ENCODE measurements at places on chromosomes 7 and 10. TPM values are rescaled to one million over a fixed set of nuclear protein-coding genes. Genes with fewer than 3 reads are reported as not detected.

GPR141 gene
- polyA plus RNA-seq: 0.52 TPM

SHTN1 gene
- 37.2 TPM for polyA plus RNA-seq

POLR2J2 gene
- 4.4 TPM for polyA plus RNA-seq

CCDC146 gene
- polyA plus RNA-seq: 13.4 TPM

GHRHR gene
- polyA plus RNA-seq: not detected

MRM2 gene
- 27.6 TPM for polyA plus RNA-seq

KIAA1217 gene
- 54.9 TPM for polyA plus RNA-seq

EBLN1 gene
- polyA plus RNA-seq: not detected

GCK gene
- 2.3 TPM for polyA plus RNA-seq

CPVL gene
- polyA plus RNA-seq: 333 TPM

FAM204A gene
- polyA plus RNA-seq: 55.7 TPM

AMPH gene
- polyA plus RNA-seq: 5.5 TPM

MMD2 gene
- polyA plus RNA-seq: 0.24 TPM

OPN1SW gene
- 0.18 TPM for polyA plus RNA-seq

GRCh38 chr10:47160261-47160908 is 139.6 kb upstream of the GDF10 start:
- no peak for DNase-seq

- DNase-seq: no peak
Measured at GRCh38 chr10:79627075-79627474, 16.3 kb downstream of the SFTPA1 start.

GRCh38 chr7:93171606-93172226 is 23.5 kb upstream of the SAMD9L start:
- DNase-seq: no peak

DNA sequence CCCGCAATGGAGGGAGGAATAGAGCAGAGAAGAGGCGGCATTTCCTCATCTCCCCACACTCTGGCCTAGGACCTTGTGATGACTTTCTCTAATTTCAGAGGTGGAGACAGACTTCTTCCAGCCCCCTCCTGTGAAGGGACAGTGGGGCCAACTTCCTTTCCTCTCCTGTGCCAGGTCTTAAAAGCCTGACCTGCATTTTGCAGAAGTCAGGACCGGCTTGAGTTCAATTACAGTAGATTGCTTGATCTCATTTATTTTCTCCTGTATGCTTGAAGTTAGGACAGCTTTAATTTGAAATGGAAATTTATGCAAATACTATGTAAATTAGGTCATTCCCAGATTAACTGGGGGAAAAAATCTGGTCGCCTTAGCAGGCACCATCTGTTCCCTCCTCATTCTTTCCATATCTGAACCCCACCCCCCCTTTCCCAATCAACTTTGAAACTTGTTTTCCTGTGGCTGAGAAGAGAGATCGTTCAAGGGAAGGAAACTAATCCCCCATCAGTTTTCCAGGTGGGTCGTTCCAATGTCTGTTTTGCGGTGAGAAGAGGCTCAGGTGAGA is 57.1 kb downstream of the SYPL1 start:
- DNase-seq: no peak

- DNase-seq: no peak
Measured at GRCh38 chr10:82206831-82207230, 331.8 kb downstream of the NRG3 start.

DNA sequence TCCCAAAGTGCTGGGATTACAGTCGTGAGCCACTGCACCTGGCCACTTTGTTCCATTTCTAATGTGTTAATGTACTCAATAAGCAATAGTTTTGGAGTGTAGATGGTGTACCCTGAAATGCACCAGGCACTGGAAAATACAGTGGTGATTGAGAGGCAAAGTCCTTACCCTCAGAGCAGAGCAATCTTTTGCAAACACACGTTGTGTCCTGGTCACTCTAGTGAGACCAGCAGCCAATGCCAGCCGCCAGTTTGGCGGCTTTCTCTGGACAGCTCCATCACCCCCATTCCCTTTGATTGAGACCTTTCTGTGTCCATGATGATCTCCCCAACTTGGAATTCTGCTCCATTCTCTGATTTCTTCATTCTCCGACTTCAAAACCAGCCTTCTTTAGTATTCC is 231.3 kb downstream of the GALNT17 start:
- no peak for DNase-seq

DNA sequence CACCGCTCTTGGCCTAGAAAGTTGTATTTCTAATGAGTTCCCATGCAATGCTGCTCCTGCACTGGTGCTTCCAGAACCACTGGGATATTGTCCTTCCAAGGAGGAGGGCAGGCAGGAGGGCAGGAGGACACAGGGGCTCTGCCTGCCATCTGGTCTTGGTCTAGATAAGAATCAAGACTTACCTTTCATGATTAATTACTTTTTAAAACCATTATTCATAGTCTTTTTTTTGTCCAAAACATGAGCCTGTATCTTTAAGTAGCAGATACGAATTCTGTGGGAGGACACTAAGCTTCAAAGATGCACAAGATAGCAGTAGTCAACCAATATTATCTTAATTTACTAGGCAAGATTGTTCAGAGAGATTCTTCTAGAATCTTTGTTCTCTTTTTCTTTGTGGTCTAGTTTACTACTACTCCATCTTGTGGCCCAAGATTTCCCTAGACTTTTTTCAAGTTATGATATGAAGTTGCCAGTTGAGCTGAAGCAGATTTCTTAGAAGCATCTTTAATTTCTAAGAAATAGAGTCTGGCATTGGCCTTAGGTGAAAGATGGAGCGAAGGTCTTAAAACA is 57.6 kb downstream of the RBM33 start:
- no peak for DNase-seq

- DNase-seq: no peak
Measured at GRCh38 chr7:5390918-5391317, 32.7 kb downstream of the TNRC18 start.

- peak; percentile 22 for DNase-seq
Measured at GRCh38 chr7:117588352-117588794, 108.5 kb downstream of the CFTR start.

DNA sequence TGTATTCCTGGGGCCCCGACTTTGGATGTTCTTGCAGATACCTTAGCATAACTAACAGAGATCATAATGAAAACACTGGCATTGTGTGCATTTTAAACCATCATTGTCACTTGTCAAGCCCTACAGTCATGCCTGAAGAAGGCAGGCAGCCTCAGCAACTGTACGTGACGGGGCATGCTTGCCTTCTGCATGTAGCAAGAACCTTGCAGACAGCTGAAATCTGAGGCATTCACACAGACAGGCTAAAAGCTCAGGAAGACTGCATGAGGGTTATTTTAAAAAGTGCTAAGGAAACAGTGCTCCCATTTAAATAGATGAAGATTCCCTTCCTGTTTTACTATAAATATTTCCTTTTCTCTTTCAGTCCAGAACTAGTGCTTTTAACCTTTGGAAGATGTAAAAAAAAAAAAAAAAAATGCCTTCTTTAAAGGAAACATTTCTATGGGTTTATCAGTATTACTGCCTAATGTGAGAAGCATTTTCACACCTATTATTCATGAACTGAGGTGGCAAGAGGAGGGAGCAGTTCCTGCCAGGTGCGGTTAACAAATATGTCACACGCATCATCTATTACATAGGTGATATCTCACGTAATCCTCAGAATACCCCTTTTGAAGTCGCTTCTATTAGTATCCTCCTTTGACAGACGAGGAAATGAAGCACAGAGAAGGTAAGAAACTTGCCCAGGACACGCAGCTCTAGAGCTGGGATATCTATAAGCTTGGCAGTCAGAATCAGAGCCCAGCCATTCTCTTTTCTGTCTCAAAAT is 88.1 kb downstream of the PRKCQ start:
- DNase-seq: no peak

Measured in large intestine (tissue), 12 donors.